ENCODE measurements at places on chromosomes 11 and 22. TPM values are rescaled to one million over a fixed set of nuclear protein-coding genes. Genes with fewer than 3 reads are reported as not detected.
A peak's percentile ranks its signal among the peaks of the same experiment; 100 is the strongest.

GRCh38 chr22:39522567-39523300 is 2.4 kb downstream of the ATF4 start:
- no peak for DNase-seq

Gene OR10D3
- not detected for total RNA-seq

DNA sequence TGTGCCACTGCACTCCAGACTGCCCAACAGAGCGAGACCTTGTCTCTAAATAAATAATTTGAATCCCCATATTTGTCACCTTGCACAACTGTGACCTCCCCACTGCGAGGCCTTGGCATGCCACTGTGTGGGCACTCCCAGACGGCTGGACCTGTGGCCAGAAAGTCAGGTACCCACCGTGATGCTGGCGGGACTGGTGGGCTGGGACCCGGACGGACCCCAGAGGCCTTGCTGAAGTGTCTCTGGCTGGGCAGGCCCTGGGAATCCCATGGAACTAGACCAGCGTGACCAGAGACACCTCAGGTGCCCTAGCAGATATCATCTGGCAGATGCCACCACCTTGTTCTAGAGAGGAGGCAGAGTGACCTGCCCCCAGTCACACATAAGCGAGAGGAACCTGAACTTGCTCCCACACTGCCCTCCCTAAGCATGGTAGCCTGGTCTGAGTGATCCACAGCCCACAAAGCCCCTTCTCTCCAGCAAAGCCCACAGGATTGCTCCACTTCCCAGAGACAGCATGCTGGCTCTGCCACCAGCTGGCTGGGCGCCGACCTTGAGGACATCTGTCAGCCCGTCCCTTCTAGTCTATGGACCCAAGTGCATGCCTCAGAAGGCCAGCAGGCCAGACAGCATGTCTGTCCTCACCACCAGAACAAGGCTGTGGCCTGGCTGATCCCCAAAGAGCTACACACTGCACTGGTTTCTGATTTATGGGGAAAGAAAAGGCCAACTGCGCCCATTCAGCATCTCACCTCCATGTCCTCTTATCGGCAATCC is 9.5 kb downstream of the MACROD1 start:
- no peak for DNase-seq

DNA sequence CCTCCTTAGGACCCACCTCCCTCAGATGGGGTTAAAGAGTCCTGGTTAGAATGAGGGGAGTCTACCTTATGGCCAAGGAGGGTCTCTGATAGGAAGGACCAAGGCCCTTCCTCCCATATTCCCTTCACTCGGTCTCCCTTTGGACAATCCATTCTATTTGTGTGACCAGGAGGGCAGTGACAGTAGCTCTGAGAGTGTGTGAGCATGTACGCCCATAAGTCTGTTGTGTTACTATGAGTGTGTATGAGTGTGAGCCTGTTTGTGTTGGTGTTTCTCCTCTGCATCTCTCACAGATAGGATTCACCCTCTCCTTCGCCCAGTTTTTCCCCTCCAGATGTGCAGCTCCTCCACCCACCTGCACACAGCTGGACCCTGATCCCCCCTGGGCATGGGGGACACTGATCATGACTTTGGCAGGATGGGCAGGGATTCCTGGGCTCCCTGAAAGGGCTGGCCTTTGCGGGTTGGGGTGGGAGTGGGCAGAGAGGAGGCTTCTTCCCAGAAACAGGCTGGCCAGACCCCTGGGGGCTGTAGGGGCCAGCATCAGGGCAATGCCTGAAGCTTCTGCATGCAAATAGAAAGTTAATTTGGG is 14.5 kb downstream of the PHLDB1 start:
- DNase-seq: no peak

Gene DGCR6L
- total RNA-seq: 45.5 TPM

GRCh38 chr11:1650918-1651262 is 21.3 kb downstream of the KRTAP5-5 start:
- DNase-seq: no peak

- DNase-seq: peak; percentile 89
These were observed 63.2 kb upstream of the RRAS2 start for GRCh38 chr11:14422052-14422813.

Gene CYP2D6
- total RNA-seq: 0.35 TPM

- no peak for DNase-seq
These were observed 205.0 kb downstream of the CWF19L2 start for GRCh38 chr11:107252429-107253161.

Gene SLN
- 19.0 TPM for total RNA-seq

Gene PLAAT5
- 0.32 TPM for total RNA-seq

- DNase-seq: no peak
These were observed 126.4 kb upstream of the E2F8 start for GRCh38 chr11:19366992-19367709.

Gene COMMD9
- 33.9 TPM for total RNA-seq

Gene TRIM49C
- not detected for total RNA-seq

Gene MEI1
- total RNA-seq: 0.40 TPM

DNA sequence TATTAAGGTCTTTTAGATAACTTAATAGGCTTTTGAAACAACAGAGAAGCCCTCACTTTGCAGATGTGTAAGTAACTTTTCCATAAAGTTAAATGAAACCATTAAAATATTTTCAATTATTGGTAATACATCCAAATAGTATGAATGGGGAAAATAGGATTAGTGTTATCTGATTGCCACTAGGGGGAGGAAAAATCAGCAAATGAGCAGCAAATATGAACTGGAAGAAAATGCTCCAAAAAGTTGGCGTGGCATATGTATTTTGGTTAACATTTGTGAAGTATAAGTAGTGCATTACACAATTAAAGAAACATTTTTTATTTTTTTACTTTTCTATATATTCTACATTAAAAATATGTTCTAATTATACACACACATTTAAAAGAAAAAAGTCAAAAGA is 259.8 kb upstream of the ANO5 start:
- DNase-seq: no peak

Gene EMID1
- 1.3 TPM for total RNA-seq

DNA sequence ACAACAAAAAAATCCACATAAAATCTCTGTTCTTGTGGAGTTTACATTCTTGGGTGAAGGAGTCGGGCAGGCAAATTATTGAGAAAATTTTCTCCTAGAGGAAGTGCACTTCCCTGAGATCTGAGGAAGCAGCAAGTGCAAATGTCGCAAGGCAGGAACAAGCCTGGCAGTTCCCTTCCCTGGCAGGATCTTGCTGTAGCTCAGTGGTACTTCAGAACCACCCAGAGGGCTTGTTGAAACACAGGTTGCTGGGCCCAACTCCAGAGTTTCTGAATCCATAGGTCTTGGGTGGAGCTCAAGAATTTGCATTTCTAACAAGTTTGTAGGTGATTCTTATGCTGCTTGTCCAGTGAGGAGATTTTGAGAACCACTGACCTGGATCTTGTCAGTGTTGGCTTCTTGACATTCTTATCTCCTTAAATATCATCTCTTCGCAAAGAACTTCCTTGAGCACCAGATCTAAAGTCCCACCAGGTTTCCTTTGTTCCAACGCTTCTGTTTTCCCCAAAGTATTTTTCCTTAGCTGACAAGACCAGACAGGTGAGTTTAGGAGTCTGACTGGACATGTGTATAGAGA is 9.6 kb downstream of the QSER1 start:
- no peak for DNase-seq

Gene C11orf91
- total RNA-seq: 1.4 TPM

DNA sequence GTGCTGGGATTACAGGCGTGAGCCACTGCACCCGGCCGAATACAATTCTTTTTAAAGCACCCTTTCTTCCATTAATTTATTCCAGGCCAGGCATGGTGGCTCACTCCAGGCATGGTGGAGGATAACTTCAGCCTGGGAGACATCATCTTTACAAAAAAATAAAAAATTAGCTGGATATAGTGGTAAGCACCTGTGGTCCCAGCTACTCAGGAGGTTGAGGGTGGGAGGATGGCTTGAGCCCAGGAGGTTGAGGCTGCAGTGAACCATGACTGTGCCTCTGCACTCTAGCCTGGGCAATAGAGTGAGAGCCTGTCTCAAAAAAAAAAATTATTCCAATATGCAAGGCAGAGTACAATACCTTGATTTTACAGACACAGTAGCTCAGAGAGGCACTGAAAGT is 11.4 kb downstream of the TAGLN start:
- DNase-seq: no peak

Gene P4HA3
- 0.54 TPM for total RNA-seq

GRCh38 chr11:47979378-47980087 is 826 bp upstream of the PTPRJ start:
- DNase-seq: no peak

Gene PRAME
- 0.27 TPM for total RNA-seq

DNA sequence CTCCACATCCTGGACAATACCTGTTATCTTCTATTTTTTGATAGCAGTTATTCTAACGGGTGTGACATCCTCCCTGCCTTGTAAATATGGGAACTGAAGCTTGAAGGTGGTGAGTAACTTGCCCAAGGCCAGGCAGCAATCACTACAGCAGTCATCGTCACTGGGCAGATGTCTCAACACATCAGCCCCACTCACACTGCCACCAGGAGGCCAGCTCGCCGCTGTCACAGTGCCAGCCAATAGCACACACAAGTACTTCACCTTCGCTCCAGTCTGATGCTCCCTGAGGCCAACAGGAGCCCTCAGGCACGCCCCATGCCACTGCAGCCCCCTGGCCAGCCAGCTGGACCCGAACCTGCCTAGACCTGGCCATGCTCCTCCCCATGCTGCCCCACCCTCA is 4.9 kb upstream of the TTLL1 start:
- DNase-seq: no peak

- no peak for DNase-seq
These were observed 14.7 kb downstream of the SELENOO start for GRCh38 chr22:50215297-50216054.

Gene SCGB1A1
- total RNA-seq: not detected

GRCh38 chr11:78417888-78418583 is 416 bp upstream of the GAB2 start:
- peak; percentile 93 for DNase-seq

- DNase-seq: no peak
These were observed 74.4 kb downstream of the ARHGAP32 start for GRCh38 chr11:129117595-129118350.

GRCh38 chr11:1292018-1292643 is 17.3 kb downstream of the TOLLIP start:
- peak; percentile 58 for DNase-seq

Gene MUC5AC
- total RNA-seq: not detected

- DNase-seq: no peak
These were observed 168.0 kb upstream of the BDNF start for GRCh38 chr11:27868226-27868625.

- DNase-seq: no peak
These were observed 7.2 kb downstream of the KCNK7 start for GRCh38 chr11:65588199-65589054.

Gene OR4A16
- total RNA-seq: not detected

GRCh38 chr22:46105494-46106278 is 44.6 kb upstream of the PPARA start:
- no peak for DNase-seq

DNA sequence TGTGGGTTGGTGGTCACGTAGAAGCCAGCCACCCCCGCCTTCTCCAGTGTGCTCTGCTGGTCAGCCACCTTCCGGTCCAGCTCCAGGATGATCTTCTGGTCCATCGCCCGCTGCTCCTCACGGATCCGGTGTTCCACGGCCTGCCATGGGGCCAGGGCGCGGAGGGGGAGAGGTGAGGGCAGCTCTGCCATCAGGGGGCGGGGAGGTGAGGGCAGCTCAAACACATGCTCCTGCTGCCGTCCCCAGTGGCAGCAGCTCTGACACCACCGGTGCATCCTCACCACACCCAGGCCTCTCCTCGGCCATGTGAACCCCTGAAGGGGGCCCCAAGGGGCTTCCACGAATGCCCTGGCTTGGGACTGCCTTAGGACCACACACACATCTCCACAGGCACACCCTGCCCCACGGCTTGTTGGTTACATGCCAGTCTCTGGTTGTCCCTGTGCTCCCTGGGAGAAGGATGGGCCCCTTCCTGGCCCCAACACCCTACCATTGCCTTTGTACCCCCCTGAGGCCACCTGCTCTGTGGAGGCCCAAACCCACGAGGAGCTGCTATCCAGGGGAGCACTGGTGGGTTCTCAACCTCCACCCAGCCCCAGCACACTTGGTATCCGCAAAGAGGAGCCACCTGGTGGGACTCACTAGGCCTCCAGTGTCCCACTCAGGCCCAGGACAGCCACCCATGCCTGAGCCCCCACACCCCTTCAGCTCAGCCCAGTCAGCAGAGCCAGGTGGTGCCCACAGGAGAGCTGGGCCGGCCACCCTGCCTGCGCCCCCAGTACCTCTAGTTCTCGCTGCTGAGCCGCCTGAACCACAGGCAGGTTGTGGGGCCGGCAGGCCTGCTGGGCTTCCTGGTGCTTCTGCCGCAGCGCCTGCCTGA is 4.3 kb downstream of the DGCR6L start:
- no peak for DNase-seq

Gene CELF1
- 102 TPM for total RNA-seq

Gene IL10RA
- 3.0 TPM for total RNA-seq

Gene TNNI2
- total RNA-seq: 0.78 TPM

DNA sequence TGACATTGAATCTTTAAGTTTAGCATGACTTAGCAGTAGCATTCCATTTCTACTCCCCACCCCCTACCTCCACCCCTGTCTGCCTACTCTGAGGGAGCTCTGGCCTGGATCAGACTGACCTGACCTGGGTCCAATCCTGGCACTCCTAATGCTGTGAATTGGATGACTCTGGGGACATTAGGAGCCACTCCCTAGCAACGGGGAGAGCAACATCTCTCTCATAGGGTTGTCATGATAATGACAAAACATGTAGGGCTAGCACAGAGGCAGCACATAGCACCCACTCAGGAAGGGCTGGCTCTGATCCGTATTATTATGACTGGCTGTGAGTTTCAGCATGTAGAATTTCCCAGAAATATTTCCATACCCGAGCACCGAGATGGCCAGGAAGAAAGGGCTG is 40.5 kb downstream of the CABIN1 start:
- DNase-seq: no peak

Gene BDNF
- total RNA-seq: 8.4 TPM

DNA sequence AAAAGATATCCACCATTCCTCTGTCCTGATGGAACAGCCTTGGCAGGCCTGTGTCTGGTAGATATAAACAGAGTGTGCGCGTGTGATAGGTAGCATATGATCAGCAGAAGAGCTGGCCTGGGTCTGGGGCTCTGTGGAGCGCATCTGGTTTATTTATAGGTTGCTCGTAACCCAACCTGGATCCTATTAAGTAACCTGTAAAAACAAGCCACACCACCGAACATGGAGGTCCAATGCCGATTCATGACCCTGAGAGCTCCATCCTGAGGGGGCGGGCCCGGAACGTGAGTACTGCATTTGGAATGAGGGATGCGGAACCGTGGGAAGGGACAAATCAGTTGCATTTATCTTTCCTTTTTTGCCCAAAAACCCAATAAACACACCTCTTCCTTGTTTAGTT is 31.9 kb upstream of the APOL5 start:
- no peak for DNase-seq

Measured in cardiac septum (tissue), 1 donor.